ENCODE measurements at places on chromosomes 3 and 15.

GRCh38 chr3:71579935-71580406 lies 3.6 kb downstream of the FOXP1 start:
- peak; percentile 90 for DNase-seq

GRCh38 chr3:196178993-196179379 lies 32.2 kb downstream of the ZDHHC19 start:
- DNase-seq: no peak

GRCh38 chr3:40780291-40780924 lies 255.6 kb downstream of the ZNF621 start:
- DNase-seq: no peak

- no peak for DNase-seq
These were observed 51.1 kb upstream of the APEH start for GRCh38 chr3:49623071-49623470.

- DNase-seq: no peak
These were observed 619.0 kb downstream of the MECOM start for GRCh38 chr3:169044331-169045113.

DNA sequence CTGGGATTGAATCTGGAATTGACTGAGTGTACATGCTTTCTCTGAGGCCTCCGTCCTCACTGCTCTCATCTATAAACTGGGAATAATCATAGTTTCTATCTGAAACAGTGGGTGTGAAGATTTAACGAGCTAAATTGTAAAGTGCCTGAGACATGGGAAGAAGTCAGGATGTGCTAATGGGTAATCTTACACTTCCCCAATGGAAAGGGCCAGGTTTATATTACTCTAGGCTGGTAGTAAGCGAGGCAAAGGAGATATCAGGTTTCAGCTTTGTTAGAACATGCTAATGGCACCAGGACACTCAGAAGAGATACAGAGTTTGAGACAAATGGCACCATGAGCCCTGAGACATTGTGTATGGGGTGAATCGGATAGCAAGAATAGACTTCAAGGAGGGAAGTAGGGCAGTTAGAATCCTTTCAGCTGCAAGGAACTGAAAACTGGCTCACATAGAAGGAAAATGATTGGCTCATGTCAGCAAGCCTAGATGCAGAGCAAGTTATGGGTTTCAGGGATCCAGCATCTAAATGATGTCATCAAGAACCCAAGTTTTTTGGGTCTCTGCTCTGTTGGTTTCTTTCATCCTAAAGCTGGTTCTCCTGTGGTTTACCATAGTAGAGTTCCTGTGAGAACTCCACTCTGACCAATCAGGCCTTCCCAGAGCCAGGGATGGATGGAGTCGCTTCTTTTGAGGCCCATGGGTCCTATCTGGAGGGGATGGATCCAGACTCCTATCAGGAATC lies 21.8 kb downstream of the FLNB start:
- no peak for DNase-seq

- no peak for DNase-seq
These were observed 334.7 kb downstream of the NLGN1 start for GRCh38 chr3:173732237-173732636.

- DNase-seq: no peak
These were observed 77.6 kb downstream of the CHCHD4 start for GRCh38 chr3:14047027-14047426.

- DNase-seq: peak; percentile 88
These were observed 7.0 kb upstream of the BMF start for GRCh38 chr15:40115670-40116093.

GRCh38 chr15:40281801-40282146 lies 1.1 kb downstream of the ANKRD63 start:
- DNase-seq: no peak

DNA sequence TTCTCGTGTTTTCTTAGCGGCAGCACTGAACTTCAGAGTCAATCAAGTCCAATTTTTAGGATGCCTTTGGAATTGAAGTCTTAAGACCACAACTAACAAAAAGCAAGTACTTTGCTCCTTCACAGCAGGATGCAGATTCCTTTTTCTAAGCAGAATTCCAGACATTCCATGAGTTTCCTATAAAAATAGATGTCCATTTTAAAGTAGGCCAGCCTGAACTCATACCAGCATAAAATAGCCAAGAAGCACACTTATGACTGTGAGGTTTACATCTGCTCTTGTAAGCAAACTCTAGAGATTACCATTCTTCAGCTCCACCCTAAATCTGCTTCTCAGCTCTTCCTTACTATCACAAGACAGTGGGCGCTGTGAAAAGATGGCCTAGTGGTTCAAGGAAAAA lies 85.8 kb downstream of the THBS1 start:
- DNase-seq: no peak

GRCh38 chr15:70539409-70539808 lies 223.9 kb downstream of the UACA start:
- DNase-seq: no peak

- DNase-seq: peak; percentile 15
These were observed 217.5 kb downstream of the CHL1 start for GRCh38 chr3:414063-414462.

GRCh38 chr15:65660927-65661326 lies 39.2 kb downstream of the SLC24A1 start:
- no peak for DNase-seq

- no peak for DNase-seq
These were observed 143.2 kb upstream of the PRR20G start for GRCh38 chr3:127431066-127431465.

GRCh38 chr3:25592510-25592968 lies 72.2 kb downstream of the TOP2B start:
- peak; percentile 70 for DNase-seq

GRCh38 chr15:78944669-78945407 lies at the start of gene CTSH:
Gene CTSH, minus strand, starts transcription at chr15:78945046. Its CDS starts 65 bp downstream, at chr15:78944981.
- peak; percentile 44 for DNase-seq

- no peak for DNase-seq
These were observed 6.7 kb downstream of the ADPRH start for GRCh38 chr3:119585856-119586570.

DNA sequence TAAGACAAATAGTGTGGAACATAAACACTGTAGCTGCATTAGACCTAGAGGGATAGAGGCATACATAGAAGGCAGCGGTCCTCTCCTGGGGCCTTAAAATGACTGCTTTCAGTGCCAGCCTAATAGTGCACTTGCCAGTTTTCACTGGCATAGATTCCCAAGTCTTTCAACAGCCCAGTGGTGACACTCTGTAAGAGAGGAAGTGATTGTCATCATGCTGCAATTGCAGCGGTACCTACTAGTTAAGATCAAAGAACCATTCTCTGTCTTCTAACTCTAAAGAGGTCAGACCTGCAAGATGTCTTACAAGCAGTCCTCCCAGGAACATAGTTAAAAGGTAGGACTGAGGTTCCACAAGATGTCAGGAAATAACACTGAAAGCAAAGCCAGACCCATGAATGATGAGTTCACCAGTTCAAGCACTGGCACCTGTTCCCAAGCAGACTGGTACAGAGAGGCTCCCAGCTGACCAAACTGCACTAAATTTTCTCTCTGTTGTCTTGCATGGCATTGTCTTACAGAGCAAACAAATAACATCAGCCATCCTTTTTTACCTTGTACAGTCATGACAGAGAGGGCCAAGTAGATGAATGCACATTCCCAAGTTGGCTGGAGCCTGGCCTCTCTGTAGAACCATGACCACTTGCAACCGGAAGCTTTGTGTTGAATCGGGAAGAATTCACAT lies 100.5 kb upstream of the SKOR1 start:
- no peak for DNase-seq

GRCh38 chr3:62201438-62202035 lies 171.8 kb downstream of the FEZF2 start:
- DNase-seq: peak; percentile 22

DNA sequence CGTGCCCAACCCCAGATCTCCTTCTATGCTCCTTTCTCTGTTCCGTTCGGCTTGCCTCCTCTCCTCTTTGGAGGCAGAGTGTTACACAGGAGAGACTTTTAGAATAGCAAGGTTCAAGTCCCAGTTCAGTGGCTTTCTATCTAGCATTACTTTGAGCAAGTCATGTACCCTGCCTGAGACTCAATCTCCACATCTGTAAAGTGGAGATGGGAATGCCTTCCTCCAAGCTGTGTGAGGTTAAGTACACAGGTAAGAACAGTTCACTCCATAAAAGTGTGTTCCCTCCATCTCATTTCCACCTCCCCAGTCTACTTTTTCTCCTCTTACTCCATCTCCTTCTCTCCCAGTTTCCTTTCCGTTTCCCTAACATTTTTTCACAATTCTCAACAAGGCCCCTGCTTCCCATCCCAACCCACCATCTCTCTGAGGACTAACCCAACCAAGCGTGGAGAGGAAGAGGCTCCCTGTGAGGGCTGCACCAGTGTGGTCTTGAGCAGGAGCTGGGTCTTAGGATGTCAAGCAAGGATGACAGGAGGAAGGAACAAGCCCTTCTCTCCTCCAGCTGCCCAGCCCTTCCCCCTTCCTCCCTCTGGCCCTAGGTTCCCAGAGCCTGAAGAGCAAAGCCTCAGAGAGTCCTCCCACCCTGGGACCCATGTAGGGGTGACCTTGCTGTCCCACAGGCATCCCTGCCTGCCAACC lies 6.4 kb downstream of the ATP8B4 start:
- DNase-seq: no peak

DNA sequence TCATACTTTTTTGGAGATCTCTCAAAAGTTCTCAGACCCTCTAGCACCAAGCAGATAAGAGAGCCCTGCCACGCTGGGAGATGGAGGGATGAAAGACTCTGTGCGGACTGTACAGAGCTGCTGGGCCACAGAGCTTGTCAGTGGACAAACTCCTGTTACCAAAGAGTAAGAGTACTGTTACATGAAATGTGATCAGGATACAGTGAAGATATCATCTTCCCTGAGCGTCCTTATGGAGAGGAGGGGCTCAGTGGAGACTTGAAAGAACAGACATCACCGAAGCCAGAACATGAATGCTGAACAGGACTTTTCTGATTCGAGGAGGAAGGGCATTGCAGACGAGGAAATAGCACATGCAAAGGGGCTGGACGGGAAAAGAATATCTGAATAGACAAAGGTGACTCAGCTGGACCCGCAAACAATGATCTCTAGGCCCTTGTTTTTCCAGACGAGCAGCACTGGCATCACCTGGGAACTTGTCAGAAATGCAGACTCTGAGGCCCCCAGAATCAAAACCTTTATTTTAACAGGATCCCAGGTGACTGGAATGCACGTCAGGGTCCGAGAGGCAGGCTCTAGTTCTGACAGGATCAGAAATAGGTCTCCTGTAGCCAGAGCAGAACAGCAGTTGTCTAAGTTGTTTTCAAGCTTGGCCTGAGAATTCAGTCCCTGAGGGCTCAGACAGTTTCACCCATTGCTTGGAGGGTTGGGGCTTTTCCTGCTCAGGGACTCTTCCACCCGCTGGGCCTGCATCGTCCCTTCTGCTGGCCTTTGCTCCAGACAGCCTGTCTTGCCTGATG lies 277.9 kb downstream of the RPLP1 start:
- DNase-seq: no peak

- DNase-seq: no peak
These were observed 354.6 kb downstream of the GAP43 start for GRCh38 chr3:115977866-115978265.

- DNase-seq: peak; percentile 46
These were observed 166.3 kb downstream of the NECTIN3 start for GRCh38 chr3:111237946-111238345.

DNA sequence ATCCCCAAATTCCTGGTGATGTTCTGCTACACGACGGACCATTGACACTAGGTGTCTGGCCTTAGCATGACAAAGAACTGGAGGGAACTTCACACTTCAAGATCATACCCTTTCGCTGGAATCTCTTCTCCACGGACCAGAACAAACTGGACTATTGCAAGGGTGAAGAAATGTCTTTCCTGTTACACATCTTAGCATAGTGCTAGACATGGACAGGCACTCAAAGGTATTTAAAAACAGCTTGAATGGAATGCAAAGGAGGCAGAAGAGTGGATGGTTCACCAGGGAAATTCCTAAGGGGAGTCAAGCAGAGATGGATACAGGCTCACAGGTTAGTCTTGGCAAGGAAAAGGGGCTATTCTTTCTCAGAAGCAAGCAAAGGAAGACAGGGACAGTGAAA lies 33.5 kb upstream of the PDZRN3 start:
- DNase-seq: no peak

DNA sequence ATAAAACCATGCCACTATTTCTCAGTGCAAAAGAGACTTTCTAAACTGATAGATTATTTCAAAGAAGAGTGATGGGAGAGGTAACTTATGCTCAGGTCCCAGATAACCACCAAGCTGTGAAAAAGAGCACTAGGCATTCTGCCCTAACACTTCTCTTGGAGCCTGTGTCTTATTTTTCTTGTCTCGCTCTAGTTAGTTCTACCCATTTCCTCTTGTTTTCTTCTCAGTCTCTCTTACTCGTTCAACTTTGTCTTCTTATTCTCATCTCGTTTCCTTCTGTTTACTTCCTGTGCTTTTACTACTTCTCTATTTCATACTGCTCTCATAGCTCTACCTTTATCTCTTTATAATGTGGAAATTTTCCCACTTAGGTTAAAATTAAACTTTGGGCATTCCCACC lies 91.8 kb upstream of the CGNL1 start:
- DNase-seq: no peak

GRCh38 chr15:59371458-59372351 lies 966 bp downstream of the MYO1E start:
- DNase-seq: no peak

DNA sequence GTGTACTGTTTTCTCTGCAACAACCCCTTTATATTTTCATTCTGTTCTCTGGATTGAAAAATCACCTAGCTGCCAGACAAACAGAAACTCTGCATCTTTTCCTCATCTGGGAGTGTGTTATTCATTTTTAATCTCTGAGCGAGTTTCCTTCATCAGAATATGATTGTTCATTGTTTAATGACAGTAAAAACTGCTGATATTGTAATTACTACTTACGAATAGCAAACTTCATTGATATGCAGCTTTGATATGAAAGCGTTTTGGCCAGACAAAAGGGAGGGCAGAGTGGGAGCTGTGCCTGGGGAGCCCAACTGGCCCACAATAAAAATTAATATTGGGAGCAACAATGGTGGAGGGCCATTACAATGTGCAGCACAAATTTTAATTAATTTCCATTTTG lies 132.7 kb upstream of the SKOR1 start:
- no peak for DNase-seq

DNA sequence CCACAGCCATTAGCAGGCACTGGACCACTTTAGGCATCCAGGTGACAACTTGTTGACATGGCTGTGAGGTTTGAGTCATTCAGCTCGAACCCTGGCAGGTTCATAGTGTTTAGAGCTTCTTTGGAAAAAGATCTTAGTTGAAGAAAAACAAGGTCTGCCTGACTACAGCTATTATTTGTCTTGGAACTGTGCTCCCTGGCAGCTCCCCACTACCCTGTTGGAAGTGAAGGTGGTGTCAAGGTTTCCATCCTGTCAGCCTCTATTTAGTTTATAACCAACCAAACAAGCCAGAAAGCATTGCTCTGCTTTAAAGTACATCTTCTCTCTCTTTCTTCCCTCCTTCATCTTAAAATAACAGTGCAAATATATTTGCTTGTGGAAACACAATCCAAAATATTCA lies 56.8 kb downstream of the KAT2B start:
- DNase-seq: no peak

DNA sequence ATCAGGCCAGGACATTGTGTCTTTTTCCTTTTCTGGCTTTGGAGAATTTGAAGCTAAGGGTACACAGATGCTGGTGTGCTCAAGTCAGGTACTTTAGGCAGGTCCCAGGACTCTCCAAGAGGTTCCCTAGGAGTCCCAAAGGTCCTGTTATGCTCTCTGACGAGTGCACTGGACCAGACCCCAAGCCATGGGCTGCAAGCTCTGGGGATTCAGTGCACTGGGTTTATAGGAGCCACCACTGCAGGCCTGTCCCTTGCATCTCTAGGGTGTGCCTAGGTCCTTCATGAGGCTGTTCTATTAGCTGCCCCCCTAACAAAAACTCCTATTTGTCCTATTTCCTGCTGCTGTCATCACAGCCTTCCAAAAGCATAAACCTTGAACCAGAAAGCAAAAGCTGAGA lies 31.9 kb upstream of the BFSP2 start:
- DNase-seq: no peak

- peak; percentile 78 for DNase-seq
These were observed 16.7 kb downstream of the MAPKBP1 start for GRCh38 chr15:41790756-41791546.
